ENCODE measurements at places on chromosomes 7 and 10. TPM values are rescaled to one million over a fixed set of nuclear protein-coding genes. Genes with fewer than 3 reads are reported as not detected.

Gene EMX2
- 1.00 TPM for polyA plus RNA-seq

GRCh38 chr7:38558761-38559345, 72.3 kb downstream of the AMPH start:
- no peak for DNase-seq

Gene RASA4B
- polyA plus RNA-seq, result 5.8 TPM

DNA sequence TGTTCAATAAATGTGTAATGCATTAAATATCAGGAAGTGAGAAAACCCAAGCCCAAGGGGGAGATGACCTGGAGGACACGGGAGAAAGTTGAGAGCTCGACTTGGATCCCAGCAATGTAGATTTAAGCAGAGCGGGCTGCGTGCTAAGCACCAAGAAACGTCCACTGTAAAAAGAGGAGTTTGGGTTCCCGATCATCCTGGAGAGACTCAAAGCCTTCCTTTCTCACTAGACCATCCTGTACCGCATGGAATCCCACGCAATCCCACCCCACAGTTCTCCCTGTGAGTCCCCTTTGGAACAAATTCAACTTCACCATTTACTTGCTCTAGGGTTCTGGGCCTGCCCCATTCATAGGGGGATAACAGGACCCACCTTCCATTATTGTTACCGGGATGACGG, 2.4 kb downstream of the TRPV6 start:
- no peak for DNase-seq

DNA sequence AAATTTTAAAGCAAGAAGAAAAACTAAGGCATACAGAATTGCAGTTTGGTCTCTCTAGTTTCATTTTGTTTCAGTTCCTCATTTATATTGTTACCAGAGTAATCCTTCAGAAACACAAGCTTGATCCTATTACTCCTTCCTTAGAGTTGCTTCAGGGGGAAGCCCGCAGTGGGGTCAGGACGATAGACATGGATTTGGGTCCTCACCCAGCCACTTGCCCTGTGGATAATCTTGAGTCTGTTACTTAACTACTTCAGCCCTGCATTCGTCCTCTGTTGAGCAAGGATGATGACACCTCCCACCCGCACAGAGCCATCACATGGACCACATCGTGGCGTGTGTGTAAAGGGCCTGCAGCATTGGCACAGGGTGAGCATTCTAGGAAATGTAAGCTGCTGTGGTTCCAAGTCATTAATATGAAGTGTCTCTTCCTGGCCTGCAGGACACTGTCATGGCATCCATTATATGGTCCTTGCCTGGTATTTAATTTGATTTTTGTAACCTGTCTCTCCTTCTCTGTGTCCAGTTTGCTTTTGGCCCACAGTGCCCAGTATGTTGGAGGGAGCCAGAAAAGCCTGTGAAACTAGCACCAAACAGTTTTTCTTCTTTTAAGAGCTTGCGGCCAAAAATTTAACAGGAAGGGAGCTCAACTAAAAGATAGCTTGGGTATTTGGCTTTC, 111.2 kb downstream of the EEPD1 start:
- peak; percentile 59 for DNase-seq

Gene CYP3A4
- polyA plus RNA-seq, result 0.16 TPM

Gene NUTM2E
- polyA plus RNA-seq, result not detected

Gene FOXP2
- 0.66 TPM for polyA plus RNA-seq

DNA sequence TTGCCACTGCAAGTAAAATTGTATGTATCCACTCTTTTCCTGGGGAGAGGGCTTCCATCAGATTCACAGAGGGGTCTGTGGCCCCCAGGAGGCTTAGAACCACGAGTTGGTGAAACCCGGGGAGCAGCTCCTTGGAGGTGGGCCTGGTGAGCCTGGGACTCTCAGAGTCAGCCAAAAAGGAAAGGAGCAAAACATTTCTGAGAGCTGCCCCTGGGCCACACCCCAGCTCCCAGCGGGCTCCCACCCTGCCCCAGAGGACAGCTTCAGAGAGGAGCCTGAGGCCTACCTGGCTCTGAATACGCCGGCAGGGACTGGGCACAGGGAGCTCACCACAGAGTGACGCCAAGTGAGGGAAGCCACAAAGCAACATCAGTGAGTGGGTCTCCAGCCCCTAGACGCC, 56.9 kb downstream of the SH3PXD2A start:
- no peak for DNase-seq

- DNase-seq, result no peak
Observed at GRCh38 chr10:31669357-31669756, 259.3 kb downstream of the ARHGAP12 start.

GRCh38 chr7:111388912-111389311, 173.4 kb downstream of the IMMP2L start:
- no peak for DNase-seq

GRCh38 chr7:158849768-158850544, 6.4 kb upstream of the DYNC2I1 start:
- no peak for DNase-seq

Gene CDK13
- 15.7 TPM for polyA plus RNA-seq

GRCh38 chr10:72257051-72257892, 16.5 kb upstream of the DDIT4 start:
- no peak for DNase-seq
